ENCODE measurements at places on chromosomes 6 and 20.

- no peak for DNase-seq
Observed at GRCh38 chr6:139525415-139525814, 151.0 kb upstream of the CITED2 start.

DNA sequence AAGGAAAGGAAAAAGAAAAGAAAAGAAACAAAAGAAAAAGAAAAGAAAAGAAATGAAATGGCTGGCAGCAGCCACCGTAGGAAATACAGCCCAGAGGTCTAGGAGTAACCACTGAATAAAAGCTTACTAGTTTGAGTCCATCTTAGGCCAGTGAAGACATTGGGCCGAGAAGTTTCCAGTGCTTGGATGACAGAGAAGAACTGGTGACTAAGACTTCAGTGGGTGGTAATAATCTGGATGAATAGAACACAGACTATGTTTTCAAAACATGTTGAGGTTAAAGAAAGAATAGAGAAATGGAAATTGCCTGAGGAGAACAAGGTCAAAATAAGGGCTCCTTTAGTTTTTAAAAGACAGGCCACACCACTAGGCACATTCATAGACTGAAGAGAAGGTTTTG lies 198.8 kb downstream of the ATXN1 start:
- DNase-seq, result no peak

- DNase-seq, result no peak
Observed at GRCh38 chr6:168247443-168248147, 72.0 kb downstream of the DACT2 start.

DNA sequence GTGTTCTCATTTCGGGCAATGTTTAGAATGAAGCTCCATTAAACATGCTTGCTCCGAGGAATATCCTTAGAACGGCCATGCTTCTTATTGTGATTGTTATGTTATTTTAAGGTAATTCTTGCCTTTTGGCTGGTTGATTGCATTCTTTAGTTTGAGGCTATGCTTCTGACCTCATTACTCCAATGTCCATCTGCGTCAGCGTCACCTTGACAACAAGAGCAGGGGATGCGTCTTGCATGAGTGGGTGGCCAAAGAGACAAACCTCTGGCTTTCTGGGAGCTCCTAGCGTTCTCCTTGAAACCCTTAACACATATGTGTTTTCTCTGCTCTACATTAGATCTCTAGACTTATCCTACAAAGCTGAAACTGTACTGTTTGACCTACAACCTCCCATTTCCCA lies 184.3 kb downstream of the THBS2 start:
- DNase-seq, result no peak

DNA sequence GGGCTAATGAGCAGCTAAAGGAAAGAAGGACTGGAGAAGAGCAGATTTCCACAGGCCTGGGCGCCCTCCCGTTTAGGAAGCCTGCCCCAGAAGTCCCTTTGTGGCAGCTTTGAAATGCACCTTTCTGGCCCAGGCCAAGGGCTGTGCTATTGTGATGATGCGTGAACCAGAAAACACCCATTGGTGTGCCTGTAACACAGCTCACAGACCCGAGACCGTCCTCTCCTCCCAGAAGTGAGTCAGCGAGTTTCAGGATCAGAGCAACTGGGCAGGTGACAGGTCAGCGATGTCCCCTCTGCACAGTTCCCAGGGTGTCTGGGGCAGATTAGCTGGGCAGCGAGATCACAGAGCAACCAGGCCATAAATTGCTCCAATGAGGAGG lies 71.9 kb upstream of the SULF2 start:
- DNase-seq, result no peak

All from activated T-helper 1 cell treated with anti-CD3 and anti-CD28 coated beads, Interleukin-2, amount 50 U/mL, for 16 hours (primary cell).